ENCODE measurements at places on chromosomes 1 and 21.
A peak's percentile ranks its signal among the peaks of the same experiment; 100 is the strongest.

DNA sequence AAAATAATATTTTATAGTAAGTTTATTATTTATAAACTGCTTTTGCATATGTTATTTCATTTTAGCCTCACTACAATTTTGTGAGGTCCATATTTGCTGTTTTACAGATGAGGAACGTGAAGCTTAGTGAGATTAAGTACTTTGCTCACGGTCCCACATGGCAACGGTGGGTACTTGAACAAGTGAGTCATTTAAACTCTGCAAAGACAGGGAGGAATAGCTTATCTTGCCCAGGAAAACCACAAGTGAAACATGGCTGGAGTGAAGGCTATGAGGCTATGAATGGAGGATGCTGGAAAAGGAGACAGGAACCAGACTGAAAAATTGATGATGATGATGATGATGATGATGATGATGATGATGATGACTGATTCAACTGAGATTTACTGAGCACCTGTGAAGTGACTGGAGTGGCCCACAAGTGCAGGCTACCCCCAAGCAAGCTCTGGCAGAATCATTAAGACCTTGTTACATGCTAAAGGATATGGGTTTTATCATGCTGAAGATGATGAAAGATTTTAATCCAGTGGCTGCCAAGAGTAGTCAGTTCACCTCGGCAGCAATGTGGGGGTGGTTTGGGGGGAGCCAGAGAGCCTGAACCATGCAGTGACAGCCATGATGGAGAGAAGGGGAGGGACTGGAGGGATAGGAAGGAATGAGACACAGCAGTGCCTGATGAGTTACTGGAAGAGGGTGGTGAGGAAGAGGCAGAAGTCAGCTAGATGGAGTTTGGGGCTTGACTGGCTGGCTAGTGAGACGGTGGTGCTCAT lies 1.4 kb upstream of the ABCA4 start:
- no peak for DNase-seq

DNA sequence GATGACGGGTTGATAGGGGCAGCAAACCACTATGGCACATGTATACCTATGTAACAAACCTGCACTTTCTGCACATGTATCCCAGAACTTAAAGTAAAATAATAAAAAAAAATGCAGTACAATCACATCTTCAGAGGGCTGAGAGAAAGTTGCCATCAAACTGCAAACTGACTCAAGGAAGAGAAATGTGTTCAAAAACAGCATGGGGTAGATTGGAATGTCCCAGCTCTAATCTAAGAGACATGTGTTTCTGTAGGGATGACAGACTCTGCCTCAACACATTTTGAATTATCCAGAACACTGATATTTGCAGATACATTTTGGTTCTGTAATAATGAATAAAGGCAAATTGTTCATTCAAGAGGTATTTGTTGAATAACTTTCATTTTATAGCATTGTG lies 171.2 kb upstream of the RUNX1 start:
- no peak for DNase-seq

DNA sequence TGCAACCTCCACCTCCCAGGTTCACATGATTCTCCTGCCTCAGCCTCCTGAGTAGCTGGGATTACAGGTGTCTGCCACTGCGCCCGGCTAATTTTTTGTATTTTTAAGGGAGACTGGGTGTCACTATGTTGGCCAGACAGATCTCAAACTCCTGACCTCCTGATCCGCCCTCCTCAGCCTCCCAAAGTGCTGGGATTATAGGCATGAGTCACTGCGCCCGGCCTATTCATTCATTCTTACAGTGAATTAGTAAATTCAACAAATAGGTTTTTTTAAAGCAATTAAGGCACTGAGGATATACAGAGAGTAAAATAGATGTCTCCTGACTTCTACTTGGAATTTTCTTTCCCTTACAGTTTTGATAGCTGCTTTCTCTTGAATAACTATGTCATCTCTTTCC lies 43.5 kb downstream of the CDC42 start:
- DNase-seq, result no peak

- no peak for DNase-seq
Measured at GRCh38 chr1:85289207-85289847, 12.9 kb upstream of the BCL10 start.

DNA sequence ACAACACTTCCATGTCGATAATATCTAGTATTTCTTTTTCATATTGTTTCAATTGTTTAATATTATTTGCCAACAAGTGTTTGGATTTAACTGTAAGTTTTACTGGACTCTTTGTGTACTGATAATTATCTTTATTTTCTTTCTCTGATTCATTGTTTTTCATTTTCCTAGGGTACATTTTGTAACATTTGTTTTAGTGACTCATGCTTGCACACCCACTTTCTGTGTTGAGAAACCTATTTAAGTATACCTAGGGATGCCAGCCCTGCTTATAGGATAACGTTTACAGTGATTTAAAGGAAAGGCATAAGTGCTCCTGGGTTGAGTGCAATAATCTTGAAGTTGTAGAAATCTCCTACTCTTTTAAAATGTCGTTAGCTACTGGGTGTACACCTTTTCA lies 1386.0 kb upstream of the ADGRL4 start:
- DNase-seq, result peak; percentile 9

DNA sequence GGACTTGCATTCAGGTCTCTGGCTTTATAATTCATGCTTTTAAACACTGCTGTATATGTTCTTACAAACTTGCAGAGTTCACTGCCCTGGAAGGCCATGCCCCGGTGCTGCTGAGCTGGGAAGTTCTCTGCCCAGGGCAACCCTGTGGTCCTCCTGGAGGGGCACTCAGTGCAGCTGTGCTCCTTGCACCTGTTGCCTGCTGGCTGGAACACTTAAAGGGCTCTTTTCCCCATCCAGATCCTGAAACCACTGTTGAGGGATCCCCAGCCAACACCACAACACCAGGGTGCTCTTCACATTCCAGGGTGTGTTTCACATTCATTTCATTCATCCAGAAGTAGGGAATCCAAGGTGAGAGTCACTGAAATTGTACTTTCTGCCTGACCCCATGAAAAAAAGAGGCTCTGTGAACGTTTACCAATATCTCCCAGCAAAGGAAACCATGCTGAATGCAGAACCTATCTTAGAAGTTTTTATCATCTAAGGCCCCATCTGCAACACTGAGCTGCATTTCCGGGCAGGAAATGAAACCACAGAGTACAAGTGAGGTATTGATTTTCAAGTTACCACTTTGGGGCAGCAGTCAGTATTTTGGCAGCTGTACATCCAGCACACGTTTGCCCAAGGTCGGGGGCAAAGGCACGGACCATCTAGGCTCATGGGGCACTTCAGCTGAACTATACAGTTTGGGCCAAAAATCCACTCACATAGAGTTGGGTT lies 16.4 kb upstream of the KIAA0040 start:
- DNase-seq, result no peak

GRCh38 chr1:239493811-239494414 lies 107.5 kb downstream of the CHRM3 start:
- DNase-seq, result no peak

GRCh38 chr1:215475796-215476481 lies 91.2 kb upstream of the KCTD3 start:
- DNase-seq, result peak; percentile 21

DNA sequence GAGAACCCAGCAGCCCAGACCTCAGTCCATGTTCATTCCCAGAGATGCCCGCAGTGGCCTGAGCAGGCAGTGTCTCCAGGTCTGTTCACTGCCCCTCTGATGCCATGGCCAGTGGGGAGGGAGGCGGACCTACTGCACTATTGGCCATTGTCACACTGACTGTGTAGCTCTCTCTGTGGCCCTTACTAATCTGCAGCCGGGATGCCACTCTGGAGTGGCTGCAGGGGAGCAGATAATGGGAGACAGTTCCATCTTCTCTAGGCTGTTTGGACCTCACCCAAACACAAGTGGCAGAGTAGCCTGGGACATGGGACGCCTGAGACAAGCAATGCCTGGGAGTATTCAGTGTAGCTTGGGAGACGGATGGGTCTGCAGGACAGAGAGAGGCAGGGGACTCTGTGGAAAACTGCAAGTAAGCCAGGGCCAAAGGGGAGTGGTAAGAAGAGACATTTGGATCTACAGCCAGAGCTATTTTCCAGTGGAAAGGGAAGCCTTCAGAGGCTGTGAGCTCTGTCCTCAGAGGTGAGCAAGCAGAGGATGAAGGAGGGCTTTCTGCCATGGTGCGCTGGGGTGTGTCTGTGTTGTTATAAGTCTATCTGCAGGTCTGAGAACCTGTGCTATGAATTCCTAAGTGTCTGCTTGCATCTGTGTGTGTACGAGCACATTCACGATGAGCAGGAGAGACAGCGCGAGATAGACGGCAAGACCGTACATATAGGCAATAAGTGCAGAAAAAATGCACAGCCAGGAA lies 26.7 kb downstream of the DMBX1 start:
- no peak for DNase-seq

DNA sequence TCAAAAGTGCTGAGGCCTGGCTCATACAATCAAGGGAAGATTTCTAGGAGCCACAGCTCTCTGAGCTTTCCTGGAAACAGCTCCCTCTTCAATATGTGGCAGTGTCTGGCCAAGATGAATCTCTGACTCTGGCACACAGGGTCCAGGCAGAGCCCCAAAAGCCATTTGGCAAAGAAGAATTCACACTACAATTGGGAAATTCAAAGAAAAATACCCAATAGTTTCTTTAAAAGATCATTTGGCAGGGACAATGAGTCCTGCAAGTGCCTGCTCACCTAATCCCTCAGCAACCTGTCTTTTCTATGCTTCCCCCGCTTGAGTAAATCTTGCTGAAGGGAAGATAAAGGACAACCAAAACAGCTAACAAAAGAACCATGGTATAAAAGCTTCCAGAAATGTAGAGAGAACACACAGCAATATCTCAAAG lies 124.6 kb downstream of the TGFBR3 start:
- DNase-seq, result no peak

GRCh38 chr1:40003156-40004093 lies 37.1 kb upstream of the CAP1 start:
- no peak for DNase-seq

DNA sequence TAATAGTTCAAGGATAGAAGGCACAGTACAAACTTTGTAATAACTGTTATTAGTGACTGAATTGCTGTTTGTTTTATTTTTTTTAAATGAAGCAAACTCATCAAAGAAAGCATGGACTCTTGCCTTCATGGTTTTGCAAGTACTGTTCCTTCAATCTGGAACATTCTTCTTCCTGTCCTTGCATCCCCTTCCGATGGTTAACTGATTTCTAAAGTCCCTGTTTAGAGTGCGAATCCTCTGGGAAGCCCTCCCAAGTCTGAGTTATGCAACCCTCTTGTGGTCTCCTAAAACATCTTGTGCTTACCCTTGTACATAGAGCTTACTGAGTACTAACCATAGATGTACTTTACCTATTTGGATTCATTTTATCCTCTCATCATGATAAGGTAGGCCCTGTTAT lies 52.2 kb upstream of the GCLM start:
- no peak for DNase-seq

DNA sequence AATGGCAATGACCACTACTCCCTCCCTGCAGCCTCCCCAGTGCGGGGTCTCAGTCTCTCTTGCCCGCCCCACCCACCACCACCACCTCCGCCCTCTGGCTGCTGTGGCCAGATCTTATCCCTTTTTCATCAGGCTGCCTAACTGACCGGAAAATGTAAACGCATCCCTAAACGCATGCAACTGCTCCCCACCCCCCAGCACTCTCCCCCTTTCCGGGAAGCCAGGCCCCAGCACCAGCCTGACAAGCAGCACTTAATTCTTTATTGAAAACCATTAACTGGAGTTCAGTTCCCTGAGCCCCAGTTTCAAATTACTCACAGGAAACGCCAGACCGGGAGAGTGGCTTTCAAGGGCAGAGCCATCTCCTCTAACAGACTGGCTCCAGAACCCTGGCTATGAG lies 147.7 kb downstream of the DMRTA2 start:
- DNase-seq, result no peak

GRCh38 chr1:214439352-214440119 lies 111.9 kb downstream of the PTPN14 start:
- peak; percentile 70 for DNase-seq

DNA sequence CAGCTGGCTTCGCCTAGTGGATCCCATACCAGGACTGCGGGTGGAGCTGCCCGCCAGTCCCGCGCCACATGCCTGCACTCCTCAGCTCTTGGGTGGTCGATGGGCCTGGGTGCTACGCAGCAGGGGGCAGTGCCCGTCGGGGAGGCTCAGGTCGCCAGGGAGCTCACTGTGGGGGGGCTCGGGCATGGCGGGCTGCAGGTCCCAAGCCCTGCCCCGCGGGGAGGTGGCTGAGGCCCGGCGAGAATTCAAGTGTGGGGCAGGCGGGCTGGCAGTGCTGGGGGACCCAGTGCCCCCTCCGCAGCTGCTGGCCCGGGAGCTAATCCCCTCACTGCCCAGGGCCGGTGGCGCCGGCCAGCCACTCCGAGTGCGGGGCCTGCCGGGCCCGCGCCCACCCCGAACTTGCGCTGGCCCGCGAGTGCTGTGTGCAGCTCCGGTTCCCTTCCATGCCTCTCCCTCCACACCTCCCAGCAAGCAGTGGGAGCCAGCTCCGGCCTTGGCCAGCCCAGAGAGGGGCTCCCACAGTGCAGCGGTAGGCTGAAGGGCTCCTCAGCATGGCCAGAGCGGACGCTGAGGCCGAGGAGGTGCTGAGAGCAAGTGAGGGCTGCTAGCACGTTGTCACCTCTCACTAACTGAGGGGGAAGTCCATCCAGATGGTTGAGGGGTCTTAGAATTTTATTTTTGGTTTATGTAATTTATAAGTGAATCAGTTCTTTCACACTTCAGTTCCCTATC lies 85.2 kb upstream of the HMCN1 start:
- no peak for DNase-seq

DNA sequence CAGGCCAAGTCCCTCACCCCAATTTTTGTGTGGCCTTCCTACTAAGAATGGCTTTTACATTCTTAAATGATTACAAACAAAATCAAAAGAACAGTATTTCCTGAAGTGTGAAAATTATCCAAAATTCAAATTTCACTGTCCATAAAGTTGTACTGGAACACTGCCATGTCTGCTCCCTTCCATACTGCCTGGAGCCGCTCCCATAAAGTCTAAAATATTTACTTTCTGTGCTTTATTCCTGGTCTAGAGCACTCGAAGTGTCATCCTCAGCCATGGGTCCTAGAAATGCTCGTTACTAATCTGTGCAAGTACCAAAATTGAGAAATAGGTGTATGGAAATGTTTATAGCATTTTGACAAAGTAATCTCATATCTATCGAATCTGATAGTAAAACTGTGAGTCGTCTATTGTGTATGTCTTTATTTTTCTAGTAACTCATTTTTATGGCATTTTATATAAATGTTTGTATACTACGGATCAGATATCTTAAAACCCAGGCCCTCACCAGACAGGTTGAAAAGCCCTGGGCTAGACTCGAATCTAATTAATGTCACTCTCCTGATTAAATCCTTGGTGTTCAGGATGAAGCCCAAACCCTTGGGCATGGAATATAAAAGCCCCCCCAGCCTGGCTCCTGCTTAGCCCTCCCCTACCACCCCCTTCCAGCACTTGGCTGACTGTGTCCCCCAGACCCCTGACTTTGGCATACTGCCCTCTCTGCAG lies 4.9 kb downstream of the LBR start:
- DNase-seq, result no peak

GRCh38 chr1:104945406-104945805 lies 1195.7 kb downstream of the AMY1C start:
- DNase-seq, result no peak

GRCh38 chr21:20997636-20998455 lies at the start of gene NCAM2:
NCAM2 (plus strand) TSS chr21:20998409.
- peak; percentile 78 for DNase-seq
